Mucosa of gallbladder (tissue), 1 donor: ENCODE measurements at places on chromosomes 7 and 10.
A peak's percentile ranks its signal among the peaks of the same experiment; 100 is the strongest.

DNA sequence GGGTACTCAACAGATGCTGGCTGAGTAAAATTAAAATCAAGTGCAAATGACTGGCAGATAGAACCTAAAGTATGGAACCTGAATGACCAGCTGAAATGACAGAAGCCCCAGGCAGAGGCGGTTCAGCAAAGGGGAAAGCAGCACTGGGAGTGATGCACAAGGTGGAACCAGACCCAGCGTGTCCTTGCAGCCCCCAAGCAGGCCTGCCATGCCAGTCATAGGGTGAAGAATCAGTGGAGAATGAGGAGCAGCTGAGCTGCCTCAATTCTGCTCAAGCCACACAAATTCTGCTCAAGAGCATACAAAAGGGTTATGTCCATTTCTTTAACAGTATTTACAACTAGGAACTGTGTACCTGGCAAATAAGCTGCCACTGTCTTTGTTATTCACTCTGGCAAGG lies 8.7 kb downstream of the ACTR1A start:
- no peak for DNase-seq

GRCh38 chr7:114865564-114865963 lies 56.3 kb upstream of the MDFIC start:
- peak; percentile 42 for DNase-seq

DNA sequence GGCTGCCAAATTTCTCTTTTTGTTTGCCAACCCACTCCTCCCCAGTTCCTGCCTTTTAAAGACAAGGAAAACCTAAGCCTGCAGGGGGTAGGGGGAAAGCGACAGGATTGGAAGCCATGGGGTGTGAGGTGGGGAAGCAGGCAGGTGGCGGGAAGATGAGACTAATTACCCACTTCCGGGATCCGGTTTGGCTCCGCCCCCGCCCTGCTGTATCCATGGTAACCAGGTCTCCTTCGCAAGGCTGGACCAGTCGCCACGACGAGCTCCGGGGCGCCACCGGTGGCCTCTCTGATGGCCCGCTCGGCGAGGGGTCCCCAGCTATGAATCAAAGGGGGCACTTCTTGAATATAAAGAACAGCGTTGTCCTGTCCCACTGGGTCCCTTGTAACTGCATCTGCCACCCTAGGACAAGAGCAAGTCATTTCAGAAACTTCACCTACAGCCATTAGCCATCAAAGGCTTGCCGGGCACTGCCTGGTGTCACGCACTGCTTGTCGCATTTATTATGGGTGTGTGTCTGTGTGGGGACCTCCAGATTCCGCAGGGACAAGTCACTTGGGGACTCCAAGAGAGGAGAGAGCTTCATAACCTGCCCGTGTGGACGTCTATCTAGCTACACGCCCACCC lies 55.4 kb upstream of the LMTK2 start:
- DNase-seq: no peak

DNA sequence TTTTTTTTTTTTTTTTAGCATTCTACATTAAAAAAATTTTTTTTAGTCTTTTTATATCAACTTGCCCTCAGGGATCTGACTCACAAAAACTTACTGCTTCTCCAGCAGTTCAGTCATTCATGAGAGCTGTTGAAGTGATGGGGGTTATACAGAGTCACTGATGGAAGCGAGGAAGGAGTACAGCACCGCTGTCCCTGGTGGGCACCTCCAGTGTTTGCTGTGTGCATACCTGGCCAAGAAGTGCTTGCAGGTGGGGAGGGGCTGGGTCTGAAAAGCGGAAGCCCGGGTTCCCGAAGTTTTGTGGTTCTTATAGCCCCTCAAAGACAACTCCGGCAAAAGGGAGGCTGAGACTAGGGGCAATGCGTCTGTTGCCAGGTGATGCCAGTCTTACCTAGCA lies 46.2 kb downstream of the MINDY4 start:
- no peak for DNase-seq

- no peak for DNase-seq
These were observed 595.2 kb downstream of the SDK1 start for GRCh38 chr7:3896169-3896765.

- DNase-seq: no peak
These were observed 141.7 kb upstream of the CCDC6 start for GRCh38 chr10:60048091-60048501.

- no peak for DNase-seq
These were observed 552.7 kb downstream of the DNAJB6 start for GRCh38 chr7:157889480-157889879.

- DNase-seq: no peak
These were observed 33.9 kb downstream of the MTPN start for GRCh38 chr7:135943134-135943879.
